Left lung (tissue), 14 donors: ENCODE measurements at places on chromosomes 13 and 19. TPM values are rescaled to one million over a fixed set of nuclear protein-coding genes. Genes with fewer than 3 reads are reported as not detected.

Gene S1PR4
- total RNA-seq: 20.8 TPM

Gene FGF22
- total RNA-seq: 0.29 TPM

Gene TNNI3
- 1.6 TPM for total RNA-seq

Gene LGALS7
- 1.4 TPM for total RNA-seq

- peak; percentile 8 for DNase-seq
These were observed 9.5 kb upstream of the INSL3 start for GRCh38 chr19:17830567-17831418.

- DNase-seq: no peak
These were observed 165.6 kb downstream of the POU4F1 start for GRCh38 chr13:78437781-78438180.

GRCh38 chr19:45934551-45935230 is 20.1 kb upstream of the NANOS2 start:
- DNase-seq: no peak

- no peak for DNase-seq
These were observed 38.6 kb upstream of the LAMP1 start for GRCh38 chr13:113258321-113259054.

DNA sequence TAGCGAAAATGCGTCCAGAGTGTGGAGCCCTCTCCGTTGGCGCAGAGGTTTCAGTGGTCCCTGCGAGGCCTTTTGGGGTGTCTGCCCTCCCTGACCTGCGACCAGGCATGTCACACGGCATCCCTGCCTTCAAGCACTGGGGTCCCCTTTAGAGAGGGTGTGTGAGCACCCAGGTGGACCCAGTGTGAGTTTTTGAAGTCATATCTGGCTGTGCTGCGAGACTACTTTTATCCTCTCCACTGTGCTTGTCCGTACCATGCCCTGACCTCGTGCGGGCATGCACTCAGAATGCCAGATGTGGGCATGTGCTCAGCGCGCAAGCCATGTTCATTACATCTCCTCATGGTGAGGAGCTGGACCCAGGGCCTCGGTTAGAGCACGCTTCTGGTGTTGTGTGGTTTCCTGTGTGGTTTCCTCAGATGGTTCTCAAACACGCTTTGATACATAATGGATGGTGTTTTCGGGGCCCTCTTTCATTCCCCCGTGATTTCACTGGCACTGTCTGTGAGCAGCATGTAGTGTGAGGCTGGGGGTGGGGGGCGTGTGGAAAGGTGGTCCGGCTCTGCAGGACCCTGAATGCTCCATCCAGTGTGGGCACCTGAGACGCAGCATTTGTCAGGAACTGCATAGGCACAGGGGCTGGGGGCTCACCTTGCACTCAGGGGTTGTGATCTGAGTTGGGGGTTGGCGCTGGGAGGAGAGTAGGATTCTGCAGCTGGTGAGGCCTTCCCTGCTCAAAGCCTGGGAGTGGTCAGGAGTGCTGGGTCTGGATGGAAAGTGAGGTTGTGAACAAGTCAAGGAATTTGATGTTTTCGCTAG is 2.3 kb downstream of the TFDP1 start:
- no peak for DNase-seq

DNA sequence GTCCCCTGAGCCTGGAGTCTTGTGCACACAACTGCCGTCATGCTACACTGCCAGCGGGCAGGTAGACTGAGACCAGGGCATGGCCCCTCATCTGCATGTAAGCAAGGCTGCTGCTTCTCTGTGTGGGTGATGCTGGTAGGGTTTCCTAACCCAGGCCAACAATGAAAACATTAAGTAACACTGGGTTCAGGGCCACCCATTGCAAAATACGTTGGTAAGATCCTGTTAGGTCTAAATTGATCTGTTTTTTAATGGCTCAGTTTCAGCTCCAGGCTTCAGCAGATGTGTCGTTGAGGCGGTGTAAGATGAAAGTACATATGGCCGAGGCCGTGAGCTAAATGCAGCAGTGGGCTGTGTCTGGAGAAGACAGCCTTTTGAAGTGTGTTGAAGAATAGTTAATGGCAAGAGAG is 383.4 kb downstream of the IRS2 start:
- no peak for DNase-seq

DNA sequence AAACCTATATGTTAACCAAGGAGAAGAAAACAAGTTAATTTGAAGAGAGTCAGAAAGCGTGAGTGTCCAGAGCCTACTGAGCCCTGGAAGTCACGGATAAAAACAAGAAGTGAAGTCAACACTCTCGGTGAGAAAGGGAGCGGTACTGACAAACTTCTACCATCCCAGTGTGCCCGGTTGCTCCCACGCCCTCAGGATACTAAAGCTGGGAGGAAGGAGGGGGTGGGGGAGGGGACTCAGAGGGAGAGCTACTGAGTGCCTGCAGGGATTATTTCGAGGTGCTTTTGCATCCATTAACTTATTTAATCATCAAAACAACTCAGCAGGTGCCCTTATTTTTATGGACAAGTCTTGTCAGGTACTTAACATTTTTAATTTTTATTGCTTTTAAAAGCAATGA is 166.2 kb downstream of the ZIC5 start:
- no peak for DNase-seq

DNA sequence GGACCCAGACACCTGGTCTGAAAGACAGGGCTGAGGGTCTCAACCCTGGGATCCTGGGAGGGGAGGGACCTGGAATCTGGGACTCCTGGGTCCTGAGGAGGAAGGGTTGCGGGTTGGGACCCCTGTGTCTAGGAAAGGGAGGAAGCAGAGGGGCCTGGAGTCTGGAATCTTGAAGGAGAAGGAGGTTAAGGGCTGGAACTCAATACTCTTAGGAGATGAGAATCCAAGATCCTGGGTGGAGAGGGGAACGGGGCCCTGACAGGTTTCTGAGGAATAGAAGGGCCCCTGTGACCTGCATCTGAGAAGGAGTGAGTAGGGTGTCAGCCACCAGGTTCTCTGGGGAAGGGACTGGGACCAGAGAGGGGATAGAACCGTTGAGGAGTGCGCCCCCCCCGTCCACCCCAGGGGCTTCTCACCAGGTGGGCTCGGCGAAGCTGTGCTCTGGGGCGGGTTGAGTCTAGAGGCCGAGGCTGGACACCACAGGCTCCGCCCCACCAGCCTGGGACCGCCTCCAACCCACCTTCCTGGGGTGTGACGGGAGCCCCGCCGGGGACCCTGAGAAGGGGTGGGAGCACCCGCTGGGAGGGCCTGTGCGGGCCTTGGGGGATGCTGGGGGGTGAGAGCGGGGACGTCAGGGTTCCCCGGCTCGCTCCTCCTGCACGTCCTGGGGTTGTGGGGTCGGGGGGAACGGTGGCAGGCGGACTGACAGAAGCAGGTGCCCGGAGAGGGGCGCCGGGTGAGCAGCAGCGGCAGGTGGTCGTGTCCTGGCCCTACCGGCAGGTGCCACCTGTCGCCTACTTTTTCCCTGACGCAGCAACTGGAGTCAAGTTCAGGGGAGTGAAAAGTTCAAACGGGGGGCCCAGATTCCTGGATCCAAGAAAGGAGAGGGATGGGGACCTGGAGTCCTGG is at the start of gene MAMSTR:
MAMSTR (minus strand) TSS at position 463 of the 909 bp plus-strand sequence. CDS start 694 bp downstream, outside the sequence.
- no peak for DNase-seq

GRCh38 chr19:53308339-53308811 is 25.2 kb upstream of the ZNF845 start:
- DNase-seq: peak; percentile 78
